ENCODE measurements at places on chromosomes 12 and 14. TPM values are rescaled to one million over a fixed set of nuclear protein-coding genes. Genes with fewer than 3 reads are reported as not detected.

The RDH5 gene
- total RNA-seq, result 0.67 TPM

The INHBC gene
- not detected for total RNA-seq

The TAS2R20 gene
- total RNA-seq, result 0.13 TPM

The BIN2 gene
- not detected for total RNA-seq

The TAC3 gene
- total RNA-seq, result not detected

The HCAR3 gene
- not detected for total RNA-seq

The MGP gene
- total RNA-seq, result 38.0 TPM

The BATF gene
- total RNA-seq, result 1.3 TPM

The SLC2A13 gene
- 2.9 TPM for total RNA-seq

The MYBPC1 gene
- not detected for total RNA-seq

The PITPNM2 gene
- 13.0 TPM for total RNA-seq

The SPTB gene
- not detected for total RNA-seq

The RARG gene
- 84.3 TPM for total RNA-seq

The ARMH4 gene
- 0.59 TPM for total RNA-seq

All from mammary microvascular endothelial cell (primary cell).